Kidney tubule cell (primary cell): ENCODE measurements at places on chromosomes 5 and 9.

GRCh38 chr9:89353989-89354388 lies 35.7 kb downstream of the SECISBP2 start:
- DNase-seq = peak; percentile 8

- DNase-seq = no peak
Measured at GRCh38 chr9:1962122-1962521, 53.0 kb upstream of the SMARCA2 start.

- DNase-seq = peak; percentile 97
Measured at GRCh38 chr5:38660194-38660668, 103.8 kb upstream of the LIFR start.

GRCh38 chr5:174514325-174514724 lies 210.1 kb upstream of the MSX2 start:
- DNase-seq = no peak

- DNase-seq = no peak
Measured at GRCh38 chr9:33249983-33250382, 10.0 kb downstream of the SPINK4 start.

DNA sequence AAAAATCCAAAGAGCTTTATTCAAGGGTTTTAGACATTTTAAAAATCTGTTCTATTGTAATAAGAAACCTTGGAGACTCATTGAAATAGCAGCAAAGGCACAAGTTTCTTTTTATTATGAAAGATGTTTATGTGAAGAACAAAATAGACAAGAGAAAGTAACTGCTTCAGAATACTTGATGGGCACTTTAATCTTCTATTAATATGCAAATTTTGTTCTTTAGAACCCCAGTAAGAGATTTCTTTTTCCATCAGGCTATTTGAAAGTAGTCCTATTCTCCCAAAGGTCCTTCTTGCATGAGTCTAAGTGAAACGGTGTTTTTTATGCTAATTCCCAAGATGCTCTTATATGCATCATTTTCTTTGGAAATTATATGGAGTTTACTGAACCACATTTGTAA lies 602.0 kb downstream of the EFNA5 start:
- no peak for DNase-seq

GRCh38 chr5:146606893-146607292 lies 90.9 kb upstream of the GPR151 start:
- no peak for DNase-seq

DNA sequence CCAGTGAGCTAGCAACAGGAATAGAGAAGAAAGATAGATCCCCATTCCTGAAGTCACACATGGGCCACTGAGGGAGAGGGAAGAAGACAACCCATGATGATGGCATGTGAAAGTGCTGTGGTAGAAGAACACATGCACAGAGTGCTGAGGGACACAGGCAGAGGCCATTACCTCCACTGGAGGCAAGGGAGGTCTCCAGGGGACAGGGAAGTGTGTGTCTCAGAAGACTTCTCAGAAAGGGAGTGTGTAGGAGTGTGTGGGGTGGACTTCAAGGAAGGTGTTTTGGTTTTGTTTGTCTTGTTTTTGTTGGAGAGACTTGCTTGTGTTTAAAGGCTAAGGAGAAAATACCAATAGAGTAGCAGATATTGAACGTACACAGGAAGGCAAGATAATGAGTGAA lies 77.0 kb upstream of the SMARCA2 start:
- no peak for DNase-seq

DNA sequence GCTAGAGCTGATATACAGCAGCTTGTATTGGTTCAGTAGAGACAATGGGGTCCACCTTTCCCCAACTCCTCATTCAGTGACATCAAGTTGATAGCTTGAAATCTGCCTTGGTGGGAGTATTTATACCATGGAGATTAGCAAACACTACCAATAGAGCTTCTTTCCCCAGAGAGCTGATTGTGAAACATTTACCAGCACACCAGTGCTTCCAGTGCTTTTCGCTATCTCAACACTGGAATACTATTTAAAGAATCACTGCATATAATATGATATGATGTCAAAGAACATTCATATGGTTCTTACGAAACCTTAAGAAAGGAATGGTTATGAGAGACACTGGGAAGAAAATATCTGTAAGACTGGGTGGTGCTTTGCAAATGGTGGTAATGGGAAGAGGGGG lies 21.8 kb upstream of the RNF145 start:
- no peak for DNase-seq

DNA sequence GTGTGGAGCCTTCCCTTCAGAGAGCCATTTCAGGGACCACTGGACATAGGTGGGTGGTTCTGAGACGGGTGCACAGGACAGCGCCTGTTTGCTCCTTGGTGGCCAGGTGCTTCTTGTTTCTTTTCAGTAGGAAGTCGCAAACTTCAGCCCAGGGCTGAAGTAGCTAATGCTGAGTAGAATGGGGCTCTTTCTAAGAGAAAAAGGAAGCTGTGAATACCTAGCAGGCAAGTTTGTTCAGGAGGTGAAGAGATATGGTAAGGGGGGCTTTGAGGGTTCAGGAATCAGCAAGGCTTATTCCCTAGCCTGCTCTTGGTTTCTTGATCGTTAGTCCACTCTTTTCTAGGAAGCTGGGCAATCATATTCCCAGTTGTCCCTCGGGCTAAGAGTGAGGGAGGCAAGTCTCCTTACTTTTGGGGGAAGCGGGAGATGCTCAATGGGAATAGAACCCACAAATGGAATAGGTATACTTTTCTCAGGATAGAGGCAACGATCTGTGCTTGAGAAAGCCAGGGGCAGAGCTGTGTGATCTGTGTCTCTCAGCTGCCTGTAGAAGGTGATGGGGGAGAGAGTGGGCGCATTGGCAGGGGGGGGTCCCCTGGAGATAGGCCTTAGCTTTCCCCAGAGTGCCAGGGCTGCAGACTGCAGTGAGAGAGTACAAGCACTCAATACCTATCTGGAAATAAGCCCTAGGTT lies 1.9 kb upstream of the PURA start:
- DNase-seq = no peak

DNA sequence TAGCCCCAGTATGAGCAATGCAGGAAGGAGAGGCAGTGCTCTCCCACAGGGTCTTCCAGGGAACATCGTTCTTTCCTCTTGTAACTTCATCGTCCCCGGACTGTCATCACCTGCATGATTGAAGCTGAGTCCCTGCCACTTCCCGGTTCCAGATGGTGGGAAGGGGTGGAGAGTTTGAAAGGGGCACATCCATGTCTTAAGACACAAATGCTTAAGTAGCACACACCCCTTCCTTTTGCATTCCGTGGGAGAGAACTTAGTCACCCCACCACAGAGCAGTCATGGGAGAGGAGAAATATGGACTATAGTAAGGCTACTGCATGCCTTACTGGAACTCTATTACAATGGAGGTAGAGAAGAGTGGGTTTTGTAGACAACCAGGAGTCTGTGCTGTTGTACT lies 165.3 kb upstream of the GAS1 start:
- DNase-seq = peak; percentile 40

GRCh38 chr5:111124793-111125192 lies 32.6 kb downstream of the WDR36 start:
- DNase-seq = peak; percentile 15

DNA sequence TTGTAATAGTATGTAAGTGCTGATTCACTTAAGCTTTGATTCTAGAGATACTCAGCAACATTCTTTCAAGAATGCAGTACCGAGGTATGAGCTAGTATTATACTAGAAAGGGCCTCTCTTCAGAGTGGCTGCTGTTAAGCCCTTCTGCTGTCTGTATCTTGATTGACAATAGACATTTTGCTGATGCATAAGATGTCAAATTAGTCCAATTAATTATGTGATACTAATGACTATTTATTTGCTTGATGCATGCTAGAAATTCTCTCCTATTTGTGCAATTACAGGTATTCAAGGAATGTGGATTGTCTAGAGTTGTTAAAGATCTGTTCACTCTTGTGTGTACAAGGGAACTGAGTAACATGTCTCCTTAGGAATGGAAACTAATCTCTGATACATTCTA lies 92.3 kb upstream of the PTGER4 start:
- peak; percentile 24 for DNase-seq

- peak; percentile 51 for DNase-seq
Measured at GRCh38 chr9:101485924-101486692, 47.5 kb upstream of the RNF20 start.

GRCh38 chr9:123642291-123643278 lies 286.6 kb downstream of the CRB2 start:
- DNase-seq = no peak

DNA sequence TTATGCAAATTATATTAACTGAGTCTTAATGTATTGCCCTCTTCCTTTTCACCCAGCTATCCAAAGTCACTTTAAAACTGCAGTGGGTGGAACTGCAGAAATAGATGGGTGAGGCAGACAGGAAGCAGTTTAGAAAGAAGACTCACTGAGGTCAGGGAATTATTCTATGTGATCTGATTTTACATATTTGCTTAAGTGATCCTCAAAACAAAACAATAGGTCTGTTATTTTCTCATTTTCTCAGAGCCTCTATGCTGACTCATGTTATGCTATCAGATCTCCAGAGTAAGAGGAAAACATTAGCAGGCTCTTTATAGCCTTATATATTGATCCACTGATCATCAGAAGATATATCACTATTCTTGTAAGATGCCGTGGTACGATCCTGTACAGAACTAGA lies 63.5 kb downstream of the MRPS27 start:
- no peak for DNase-seq

DNA sequence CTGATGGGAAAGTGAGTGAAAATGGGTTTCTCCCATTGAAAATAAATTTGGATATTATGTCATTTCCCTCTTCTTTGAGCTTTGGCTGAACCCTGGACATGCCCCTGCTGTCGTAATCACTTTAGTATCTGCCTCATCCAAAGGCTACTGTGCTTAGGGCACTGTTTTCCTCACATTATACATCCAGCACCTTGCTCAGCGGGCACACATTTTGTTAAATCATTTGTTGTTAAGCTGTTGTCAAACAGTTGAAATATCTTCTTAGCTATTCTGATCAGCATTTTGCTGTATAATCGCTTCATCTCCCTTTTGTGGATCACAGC lies 352.7 kb upstream of the CD180 start:
- DNase-seq = no peak

GRCh38 chr5:163759000-163759704 lies 253.7 kb downstream of the MAT2B start:
- DNase-seq = no peak

GRCh38 chr9:81103597-81104471 lies 585.5 kb downstream of the TLE1 start:
- DNase-seq = peak; percentile 14

DNA sequence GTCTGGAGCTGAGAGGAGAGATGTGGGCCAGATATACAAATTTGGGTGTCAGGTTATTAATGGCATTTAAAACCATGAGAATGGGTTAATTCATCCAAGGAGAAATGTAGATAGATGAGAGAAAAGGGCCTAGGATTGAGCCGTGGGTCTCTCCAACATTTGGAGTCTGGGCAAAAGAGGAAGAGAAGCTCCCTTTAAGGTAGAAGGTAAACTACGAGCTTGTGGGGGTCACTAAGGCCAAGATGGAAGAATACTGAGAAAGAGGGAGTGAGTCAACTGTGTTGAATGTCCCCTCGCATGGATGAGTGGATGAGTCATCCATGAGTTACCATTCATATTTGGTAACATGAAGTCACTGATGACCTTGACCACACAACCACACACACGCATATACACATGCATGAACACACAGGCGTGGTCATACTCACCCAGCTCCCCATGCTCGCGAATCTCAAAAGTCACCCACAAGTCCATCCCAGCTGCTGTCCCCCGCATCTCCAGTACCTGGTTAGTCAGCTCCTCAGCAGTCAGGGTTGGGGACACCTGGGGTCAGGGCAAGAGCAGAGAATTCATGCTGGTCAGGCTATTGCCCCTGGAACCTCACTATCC lies 6.8 kb upstream of the FCHSD1 start:
- peak; percentile 96 for DNase-seq

GRCh38 chr5:57348376-57349140 lies 134.1 kb downstream of the ACTBL2 start:
- no peak for DNase-seq

- DNase-seq = no peak
Measured at GRCh38 chr9:98883276-98883675, 60.4 kb upstream of the COL15A1 start.

DNA sequence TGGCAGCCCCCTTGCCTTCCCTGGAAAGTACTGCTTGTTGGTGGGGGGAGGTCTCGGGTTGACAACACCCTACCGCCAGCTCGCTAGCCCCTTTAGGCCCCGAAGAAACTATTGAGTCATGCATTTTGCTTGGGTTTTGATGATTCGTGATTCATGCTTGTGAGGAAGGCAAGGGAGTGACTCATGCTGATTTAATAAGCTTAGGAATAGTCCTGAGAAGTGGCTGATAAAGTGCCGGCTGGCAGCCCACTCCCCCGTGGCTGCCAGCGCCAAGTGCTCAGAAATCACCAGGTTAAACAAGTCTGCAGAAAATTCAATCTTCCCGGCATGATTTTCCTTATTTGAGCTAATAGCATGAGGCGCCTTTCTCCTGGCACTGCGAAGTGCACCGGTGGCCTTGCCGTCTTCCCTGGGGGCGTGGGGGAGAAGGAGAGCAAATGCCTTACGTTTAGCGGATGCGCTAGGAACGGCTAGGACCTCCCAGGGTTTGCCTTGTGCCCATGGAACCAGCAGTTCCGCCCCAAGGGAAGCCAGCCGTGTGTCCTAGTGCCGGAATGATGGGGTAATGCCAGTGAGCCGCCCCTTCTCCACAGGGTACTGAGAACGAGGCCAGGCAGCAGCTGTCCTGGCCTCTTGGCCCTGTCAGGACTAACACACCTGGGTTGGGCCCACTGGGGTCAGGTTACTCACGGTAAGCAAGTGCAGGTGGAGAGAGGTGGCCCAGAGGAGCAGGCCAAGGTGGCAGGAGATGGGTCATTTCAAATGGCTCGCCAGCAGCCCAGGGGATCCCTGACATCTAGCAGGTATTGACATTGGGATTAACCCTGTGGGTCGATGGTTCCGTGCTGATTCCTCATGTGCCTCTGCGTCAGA lies 151.9 kb downstream of the MACROH2A1 start:
- DNase-seq = peak; percentile 89

GRCh38 chr5:153516504-153517240 lies 26.2 kb downstream of the GRIA1 start:
- DNase-seq = no peak

- no peak for DNase-seq
Measured at GRCh38 chr9:120544441-120544840, 35.5 kb downstream of the CDK5RAP2 start.

DNA sequence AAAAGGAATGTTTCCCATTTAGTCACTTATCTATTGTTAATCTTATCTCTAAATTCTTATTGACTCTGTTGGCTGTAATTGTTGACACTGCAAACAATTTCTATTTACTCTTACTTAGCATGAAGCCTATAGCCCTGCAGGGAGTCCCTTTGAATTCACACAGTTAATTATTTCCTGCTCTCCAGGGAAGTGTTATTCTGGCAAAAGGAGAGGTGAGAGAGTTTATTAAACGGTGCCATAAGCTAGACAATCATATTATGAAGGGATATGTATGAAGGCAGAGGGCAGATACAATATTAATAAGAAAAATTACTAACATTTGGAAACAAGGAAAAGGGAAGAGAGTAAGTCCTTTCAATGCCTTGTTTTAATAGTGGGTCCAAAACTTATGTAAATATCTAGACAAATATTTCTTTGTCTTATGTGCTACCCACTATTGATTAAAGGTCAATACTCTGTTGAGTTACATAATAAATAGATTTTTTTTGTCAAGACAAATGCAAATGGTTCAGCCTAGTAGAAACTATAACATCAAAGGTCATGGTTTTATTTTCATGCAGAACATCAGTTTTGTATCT lies 107.1 kb downstream of the CDH18 start:
- DNase-seq = no peak
